ENCODE measurements at places on chromosomes 3 and 15. TPM values are rescaled to one million over a fixed set of nuclear protein-coding genes. Genes with fewer than 3 reads are reported as not detected.
A peak's percentile ranks its signal among the peaks of the same experiment; 100 is the strongest.

DNA sequence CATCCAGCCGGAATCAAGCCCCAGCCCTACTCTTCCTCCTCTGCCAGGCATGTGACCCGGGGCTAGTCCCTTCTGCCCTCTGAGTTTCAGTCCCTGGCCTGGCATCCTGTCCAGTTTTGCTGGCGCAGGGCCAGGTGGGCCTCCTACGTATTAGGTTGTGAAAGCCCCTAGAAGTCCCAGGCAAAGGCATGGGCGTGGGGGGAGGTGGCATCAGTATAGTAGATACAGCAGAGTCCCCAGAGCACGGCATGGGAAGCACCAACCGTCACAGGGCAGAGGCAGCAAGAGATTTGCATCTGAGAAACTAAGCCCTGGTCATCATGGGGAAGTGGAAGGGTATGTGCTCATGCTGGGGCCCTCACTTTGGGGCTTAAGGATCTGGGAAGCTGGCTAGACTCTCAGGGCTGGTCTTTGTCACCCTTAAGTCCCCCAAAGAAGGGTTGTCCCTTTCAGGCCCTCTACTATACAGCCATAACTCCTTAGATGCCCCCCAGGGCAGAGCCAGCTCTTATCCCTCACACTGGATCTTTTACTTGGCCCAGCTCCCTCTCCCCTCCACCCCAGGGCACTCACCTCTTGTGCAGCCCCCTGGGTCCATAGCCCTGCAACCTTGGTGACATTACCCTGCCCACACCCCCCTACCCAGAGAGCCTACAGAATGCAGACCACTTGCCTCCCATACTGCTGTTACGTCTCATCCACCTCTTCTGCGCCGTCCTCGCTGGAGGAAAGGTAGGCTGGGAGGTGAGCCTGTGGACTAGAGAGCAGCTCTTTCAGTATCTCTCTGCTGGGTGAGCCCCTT lies 11.3 kb downstream of the NBEAL2 start:
- peak; percentile 41 for DNase-seq

KNG1 gene
- not detected for total RNA-seq

CRABP1 gene
- 2.7 TPM for total RNA-seq

DNA sequence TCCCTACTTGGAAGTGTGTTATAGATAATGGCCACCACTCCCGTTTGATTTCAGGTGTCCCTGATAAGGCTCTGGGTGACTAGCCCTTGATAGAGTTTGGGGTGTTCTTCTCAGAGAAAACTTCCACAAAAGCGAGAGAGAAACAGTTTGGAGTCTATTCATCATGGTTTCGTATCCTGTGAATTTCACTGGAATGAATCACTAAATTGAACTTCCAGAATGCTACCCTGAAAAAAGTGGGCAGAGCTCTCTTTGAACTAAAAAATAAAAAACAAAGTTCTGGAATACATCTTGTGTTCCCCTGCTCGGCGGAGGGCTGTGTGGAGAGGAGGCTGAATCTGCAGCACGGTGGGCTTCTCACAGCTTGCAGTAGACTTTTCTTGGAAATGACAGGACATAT lies 52.8 kb upstream of the FAM98B start:
- DNase-seq, result no peak

DNA sequence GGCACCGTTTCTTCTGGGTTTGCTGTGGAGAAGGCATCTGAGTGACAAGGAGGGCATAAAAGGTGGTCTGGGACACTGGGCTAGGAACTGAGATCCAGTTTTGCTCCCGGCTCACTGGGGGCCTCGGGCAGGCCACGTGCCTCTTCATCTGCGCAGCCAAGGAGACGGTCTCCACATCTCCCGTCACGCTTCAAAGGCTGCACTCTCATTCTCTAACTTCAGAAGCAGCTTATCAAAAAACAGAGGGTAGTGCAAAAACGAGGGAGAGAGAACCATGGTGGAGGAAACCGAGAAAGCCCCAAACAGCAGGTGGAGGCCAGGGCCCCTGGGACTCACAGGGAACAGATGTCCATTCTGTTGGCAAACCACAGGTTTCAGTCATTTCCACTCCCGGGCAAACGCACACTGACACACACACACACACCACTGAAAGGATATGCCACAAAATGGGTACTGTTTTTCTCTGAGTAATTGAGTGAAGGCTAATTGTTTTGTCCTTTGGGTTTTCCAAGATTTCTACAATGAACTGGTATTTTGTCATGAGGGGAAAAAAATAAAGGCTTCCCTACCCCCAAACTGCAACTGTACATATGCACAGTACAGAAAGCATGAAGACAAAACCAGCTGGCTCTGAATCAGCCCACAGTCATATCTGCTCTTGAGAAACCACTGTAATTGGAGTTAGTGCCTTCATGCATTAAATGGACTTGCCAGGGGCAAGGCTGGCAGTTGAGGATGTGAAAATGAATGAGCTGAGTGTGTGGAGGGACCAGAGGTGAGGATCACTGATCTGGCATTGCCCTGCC lies 71.9 kb downstream of the MGLL start:
- peak; percentile 41 for DNase-seq

- no peak for DNase-seq
Observed at GRCh38 chr3:155972885-155973584, 102.6 kb downstream of the GMPS start.

GRCh38 chr3:152556731-152557254 lies 278.1 kb upstream of the P2RY1 start:
- no peak for DNase-seq
